ENCODE measurements at places on chromosomes 11 and 22.

- DNase-seq = no peak
These were observed 350.1 kb upstream of the C11orf87 start for GRCh38 chr11:109071712-109072524.

DNA sequence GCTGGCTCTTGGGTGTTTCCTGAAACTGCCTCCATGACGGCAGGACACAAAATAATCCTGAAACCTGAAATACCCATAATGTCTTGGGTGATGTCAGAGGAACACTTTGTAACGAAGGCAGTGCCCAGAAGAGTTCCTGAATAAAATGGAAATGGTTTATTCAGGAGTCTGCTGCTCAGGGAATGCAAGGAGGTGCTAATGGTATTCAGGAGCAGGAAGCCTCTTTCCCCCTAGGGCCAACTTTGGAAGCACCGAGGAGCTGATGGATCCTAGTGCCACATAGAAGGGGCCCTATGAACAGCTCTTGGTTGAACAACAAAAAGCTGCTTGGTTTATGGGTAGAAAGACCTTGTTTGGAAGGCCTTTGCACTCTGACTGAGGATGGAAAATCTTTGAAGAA is 15.5 kb downstream of the TREH start:
- DNase-seq = no peak

DNA sequence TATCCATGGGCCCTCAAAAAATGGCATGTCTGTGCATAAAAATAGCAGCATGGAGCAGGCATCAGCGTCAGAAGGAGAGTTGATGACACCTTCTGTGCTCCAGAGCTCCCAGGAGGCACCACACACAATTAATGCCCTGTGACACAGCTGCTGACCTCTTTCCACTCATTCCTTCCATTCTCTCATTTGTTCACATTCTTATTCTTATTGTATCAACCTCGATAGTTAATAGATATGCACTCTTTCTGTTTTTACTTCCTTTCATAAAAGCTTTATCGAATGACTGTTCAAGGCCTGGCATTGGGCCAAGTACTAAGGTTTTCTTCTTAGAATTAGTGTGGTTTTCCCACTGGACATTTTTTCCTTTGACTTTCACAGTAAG is 266.0 kb upstream of the MTNR1B start:
- DNase-seq = no peak

GRCh38 chr22:35591714-35592417 is 25.3 kb downstream of the MB start:
- DNase-seq = no peak

- DNase-seq = no peak
These were observed 13.2 kb upstream of the TSKU start for GRCh38 chr11:76769645-76770586.

DNA sequence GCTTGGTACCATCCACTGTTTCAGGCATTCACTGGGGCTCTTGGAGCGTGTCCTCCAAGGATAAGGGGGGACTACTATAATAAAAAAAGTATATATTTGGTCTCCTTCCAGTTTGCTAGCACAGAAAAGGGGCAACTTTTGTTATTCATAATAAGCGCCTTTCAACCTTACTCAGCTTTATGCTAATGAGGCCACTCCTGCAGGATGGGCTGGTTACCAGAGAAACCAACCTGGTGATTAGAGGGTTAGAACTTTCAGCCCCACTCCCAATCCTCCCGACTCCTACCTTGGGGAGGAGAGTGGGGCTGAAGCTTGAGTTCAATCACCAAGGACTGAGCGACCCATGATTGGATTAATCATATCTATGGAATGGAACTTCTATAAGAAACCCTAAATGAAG is 31.8 kb downstream of the PPFIBP2 start:
- no peak for DNase-seq

DNA sequence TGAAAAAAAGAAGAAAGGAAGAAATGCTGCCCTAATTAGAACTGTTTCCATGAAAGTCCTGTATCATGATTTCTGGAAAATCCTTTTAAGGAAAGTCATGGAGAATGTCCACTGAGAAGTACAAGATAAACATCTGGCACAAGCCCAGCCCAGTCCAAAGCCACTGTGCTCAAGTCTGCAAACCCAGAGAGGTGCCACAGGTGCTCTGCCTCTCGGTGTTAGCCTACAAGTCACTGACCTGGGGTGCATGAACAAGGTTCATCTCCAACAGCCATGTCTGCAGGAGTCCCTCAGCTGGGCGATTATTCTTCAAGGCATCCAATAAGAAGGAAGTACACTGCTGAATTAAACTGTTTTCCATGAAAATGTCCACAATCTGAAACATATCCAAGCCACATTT is 51.1 kb upstream of the SLC25A1 start:
- no peak for DNase-seq

- DNase-seq = no peak
These were observed 171.5 kb upstream of the SYT13 start for GRCh38 chr11:45457649-45458048.

- no peak for DNase-seq
These were observed 313.0 kb downstream of the BRD1 start for GRCh38 chr22:49514641-49515040.

DNA sequence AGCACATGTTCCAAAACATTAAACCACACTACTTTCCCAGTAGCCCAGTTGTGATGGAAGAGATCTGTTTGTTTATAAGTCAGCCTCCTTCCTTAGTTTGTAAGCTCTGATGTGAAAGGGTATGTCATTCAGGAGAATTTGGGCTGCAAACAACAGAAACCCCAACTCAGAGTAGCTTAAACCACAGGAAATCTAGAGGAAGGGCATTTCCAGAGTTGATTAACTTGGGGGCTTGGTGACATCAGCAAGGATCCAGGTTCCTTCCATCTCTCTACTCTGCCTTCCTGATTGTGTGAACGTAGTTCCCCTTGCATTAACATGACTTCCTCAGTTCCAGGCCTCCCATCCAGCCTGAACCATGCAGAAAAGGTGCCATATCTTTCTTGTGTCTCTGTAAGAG is 6.5 kb upstream of the FJX1 start:
- no peak for DNase-seq

Data from stimulated activated CD4-positive, alpha-beta T cell treated with anti-CD3 and anti-CD28 coated beads, Interleukin-1b, Interleukin-23, amount 100 ng/mL, for 1 hour (primary cell).